A549 (cell line): ENCODE measurements at places on chromosomes 13 and 19.

GRCh38 chr13:111323950-111324651 lies 3.7 kb downstream of the TEX29 start:
- no peak for DNase-seq

- DNase-seq, result no peak
Observed at GRCh38 chr19:45283443-45284033, 32.5 kb downstream of the MARK4 start.

- DNase-seq, result no peak
Observed at GRCh38 chr19:3908266-3909054, 24.4 kb upstream of the NMRK2 start.

GRCh38 chr13:78398743-78399410 lies 204.5 kb downstream of the POU4F1 start:
- no peak for DNase-seq

- peak; percentile 92 for DNase-seq
Observed at GRCh38 chr19:54164369-54165068, 5.0 kb upstream of the LENG1 start.

DNA sequence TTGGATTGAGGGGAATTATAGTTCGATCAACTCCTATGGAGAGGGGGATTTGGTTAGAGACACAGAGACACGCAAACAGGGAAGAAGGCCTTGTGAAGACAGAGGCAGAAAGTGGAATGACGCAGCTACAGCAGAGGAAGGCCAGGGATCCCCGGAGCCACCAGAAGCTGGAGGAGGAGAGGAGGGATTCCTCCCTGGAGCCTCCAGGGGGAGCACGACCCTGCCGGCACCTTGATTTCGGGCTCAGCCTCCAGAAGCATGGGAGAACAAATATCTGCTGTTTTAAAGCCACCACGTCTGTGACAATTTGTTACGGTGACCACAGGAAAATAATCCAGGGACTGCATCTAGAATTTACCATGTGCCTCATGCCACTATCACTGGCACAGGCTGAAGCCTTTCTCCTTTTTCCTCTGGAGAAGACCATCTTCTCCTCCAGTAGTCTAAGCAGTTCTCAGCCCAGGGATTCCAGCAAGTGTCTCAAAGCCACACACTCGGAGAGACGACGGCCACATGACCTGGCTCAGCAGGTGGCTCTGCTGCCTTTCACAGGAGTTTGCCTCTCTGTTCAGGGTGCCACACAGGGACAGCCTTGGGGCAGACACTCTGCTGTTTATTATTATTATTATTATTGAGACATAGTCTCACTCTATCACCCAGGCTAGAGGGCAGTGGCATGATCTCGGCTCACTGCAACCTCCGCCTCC lies 39.9 kb upstream of the CCNE1 start:
- DNase-seq, result peak; percentile 78

- DNase-seq, result no peak
Observed at GRCh38 chr13:104327211-104327610, 1261.0 kb upstream of the SLC10A2 start.

DNA sequence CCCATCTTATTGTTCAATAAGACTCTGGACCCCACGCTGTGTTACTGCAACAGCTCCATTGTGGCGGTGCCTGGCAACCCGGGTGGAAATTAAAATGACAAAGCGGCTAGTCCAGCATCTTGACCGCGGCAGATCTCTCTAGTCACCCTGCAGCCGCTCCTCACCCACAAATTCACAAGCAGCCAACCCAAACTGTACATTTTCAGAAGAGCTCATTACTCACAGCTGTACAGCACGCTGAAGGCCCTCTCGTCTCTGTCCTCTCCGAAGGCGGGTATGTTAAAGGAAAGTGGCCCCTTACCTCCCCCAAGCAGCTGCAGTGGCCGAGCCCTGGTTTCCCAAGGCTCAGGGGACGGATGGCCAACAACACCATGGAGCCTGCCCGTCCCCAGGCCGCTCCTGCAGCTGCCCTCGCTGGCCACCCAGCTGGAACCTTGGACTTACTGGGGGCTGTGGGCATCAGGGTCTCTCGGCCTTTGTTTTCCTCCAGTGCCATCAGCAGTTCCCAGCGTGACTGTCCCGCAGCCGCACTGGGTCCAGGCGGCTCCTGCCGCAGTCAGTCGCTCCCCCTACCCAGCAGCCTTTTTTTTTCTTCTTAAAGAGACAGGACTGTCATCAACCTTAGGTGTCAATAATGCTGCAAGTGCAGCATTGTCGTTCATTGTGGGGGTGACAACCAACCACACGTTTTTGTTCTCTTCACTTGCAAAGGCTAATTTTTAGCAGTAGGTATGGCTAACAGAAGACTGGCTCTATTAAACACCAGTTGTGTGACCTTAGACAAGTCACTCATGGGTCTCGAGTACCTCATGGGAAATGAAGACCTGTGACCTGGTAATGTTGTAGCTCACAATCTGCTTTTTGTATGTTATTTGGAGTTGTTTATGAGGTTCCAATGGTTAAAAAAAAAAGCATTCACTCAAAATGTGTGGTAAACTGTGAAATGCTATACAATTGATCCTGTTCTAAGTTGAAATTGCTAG lies at the start of gene SACS:
TSS of gene SACS (minus strand) at position 532 of the 983 bp plus-strand sequence. CDS start 22,463 bp downstream, outside the sequence.
- peak; percentile 14 for DNase-seq

GRCh38 chr19:41123716-41124294 lies 9.6 kb downstream of the CYP2F1 start:
- no peak for DNase-seq

DNA sequence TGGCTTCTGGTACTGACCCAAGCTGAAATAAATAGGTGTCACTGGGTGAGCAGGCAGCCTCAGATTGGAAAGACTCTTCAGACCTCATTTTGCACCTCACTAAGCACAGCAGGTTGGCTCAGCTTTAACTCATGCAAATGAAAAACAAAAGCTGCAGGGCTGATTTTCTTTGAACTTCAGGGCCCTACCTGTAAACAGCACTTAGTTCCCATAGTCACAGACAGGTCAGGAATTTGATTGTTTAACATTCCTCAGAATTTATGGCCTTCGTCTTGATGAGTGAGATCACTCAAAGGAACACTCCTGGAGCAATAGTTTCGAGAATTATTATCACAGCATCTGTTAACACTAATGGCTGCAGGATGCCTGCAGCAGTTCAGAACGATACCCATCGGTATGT lies 718.5 kb downstream of the EFNB2 start:
- DNase-seq, result no peak

- no peak for DNase-seq
Observed at GRCh38 chr13:44857061-44857460, 132.2 kb downstream of the NUFIP1 start.

DNA sequence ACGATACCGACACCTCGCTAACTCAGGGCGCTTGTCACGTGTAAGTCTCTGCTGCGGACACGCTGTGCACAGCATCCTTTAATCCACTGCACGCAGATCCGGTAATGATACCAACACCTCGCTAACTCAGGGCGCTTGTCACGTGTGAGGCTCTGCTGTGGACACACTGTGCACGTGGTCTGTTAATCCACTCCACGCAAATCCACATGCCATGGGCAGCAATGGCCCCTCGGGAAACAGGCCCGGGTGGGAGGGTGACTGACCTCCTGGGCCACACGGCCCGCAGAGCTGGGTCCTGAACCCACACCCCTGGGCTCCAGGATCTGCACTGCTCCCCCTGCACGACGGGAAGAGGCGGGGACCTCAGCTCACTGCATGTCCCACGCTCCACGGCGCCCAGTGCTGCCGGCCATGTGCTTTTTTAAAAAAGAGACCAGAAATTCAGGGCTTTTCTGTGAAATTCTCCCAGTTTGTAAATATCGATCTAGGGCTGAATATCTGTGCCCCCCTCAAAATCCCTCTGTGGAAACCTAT lies 16.1 kb downstream of the SHC2 start:
- DNase-seq, result no peak

DNA sequence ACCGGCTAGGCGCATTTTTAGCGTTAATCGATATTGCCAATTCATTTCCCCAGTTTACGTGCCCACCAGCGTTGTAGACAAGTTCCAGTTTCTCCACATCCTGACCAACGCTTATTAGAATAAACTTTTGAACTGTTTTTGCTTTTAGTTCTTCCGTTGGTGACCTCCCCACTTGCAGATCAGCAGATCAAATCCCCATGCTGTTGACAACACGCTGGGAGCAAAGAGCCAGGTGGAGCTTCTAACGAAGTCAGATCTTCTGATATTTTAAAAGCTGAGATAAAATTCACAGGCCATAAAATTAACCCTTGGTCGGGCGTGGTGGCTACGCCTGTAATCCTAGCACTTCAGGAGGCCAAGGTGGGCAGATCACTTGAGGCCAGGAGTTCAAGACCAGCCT lies 21.2 kb downstream of the RCN3 start:
- DNase-seq, result no peak

DNA sequence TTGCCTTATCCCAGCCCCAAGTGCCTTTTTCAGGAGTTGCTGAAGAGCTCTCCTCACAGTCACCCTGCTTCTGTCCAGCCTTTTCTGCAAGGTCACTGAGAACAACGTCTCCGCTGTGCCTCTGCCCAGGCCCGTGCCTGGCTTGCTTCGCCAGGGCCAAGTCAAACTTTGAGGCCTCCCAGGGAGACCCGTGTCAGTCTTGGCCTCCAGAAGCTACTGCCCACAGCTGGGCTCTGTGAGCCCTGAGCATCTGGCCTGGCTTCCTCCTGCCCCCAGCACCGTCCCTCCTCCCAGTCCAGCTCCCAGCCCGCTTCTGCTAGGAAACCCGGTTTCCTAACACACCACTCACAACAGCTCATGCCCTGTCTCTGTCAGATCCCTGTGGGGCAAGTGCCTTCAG lies 165.9 kb downstream of the TEX29 start:
- no peak for DNase-seq

DNA sequence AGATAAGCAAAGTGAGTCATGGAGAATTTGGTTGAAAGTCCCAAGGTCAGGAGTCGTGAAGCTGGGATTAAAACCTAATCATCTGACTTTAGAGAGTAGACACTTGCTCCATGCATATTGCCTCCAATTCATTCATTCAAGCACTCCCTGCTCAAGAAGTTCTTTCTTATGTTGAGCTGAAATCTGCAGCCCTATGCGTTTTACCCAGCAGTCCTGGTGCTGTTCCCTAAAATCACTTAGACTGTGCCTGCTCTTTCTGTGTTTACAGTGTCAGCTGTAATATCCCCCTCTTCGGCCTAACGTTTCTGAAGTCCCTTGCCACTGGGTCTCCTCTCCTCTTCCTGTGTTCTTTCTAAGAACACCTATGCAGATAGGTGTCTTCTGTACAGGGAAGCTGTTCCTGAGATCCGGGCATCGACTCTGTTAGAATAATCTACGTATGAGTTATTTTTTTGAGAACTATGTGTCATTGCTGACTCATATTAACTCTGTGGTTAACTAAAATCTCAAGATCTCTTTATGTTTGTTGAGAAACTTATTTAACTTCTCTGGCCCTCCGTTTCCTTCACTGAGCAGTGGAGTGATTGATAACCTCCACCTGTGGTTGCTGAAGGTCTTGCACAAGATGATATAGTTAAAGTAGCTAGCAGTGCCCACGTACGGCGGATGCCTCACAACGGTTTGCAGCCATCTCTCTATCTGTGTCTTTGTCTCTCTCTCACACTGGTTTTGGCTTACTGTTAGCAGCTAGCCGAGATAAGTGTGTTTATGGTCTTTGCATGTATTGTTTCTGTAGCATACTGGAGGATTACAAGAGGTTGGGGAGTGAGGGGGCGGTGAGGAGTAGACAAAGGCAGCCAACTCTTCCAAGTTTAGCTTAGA lies 4.7 kb downstream of the ALOX5AP start:
- peak; percentile 11 for DNase-seq

DNA sequence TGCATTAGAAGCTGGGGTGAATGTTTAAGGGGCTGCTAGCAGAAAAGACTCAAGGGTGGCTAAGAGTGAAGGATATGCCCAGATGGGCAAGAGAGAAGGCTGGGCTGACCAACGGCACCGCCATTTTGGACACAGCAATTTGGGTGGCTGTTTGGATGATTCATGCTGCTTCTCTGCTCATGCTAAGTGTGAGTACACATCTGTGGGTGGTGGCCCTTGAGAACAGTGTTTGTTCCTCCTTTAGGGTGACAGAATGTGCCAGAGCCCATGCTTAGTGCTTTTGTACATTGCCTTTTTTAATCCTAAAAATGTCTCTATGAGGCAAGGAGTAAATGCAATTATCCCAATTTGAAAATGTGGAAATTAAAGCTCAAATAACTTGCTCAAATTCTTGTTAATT lies 9.8 kb downstream of the CBY2 start:
- no peak for DNase-seq

DNA sequence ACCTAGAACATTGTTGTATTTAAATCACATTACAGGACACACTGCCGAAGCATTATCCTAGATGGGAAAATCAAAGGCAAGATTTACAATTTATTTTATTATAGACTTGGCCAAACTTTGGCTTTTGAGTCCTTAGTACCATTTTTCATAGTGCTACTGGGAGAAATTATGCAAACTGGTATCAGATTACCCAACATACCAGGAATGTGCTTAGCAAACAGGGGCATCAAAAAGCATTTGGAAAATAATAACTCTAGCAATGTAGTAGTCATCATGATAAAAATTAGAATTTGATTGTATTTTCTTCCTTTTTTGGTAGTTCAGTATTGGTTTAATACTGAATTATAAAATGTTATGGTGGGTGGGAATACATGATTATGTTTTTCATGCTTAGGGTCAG lies 34.0 kb downstream of the GPC6 start:
- DNase-seq, result no peak

DNA sequence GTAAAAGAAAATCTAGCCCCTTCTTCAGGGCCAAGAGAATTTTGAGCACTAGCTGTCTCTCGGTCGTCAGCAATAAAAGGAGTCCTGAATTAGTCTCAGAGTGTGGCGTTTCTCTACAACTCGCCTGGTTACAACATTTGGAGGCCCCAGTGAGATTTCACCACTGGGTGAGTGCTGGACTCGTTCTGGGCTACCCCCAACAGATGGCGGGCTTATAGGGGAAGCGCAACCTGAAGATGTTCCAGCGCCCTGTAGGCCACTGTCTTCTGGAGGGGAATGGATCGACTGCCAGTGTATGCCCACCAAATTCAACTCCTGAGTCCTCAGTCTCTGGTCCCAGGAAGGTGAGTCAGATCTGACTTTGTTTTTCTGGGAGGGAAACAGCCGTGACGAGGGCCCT lies 11.7 kb upstream of the ZNF181 start:
- no peak for DNase-seq

GRCh38 chr13:79775830-79776229 lies 294.9 kb downstream of the NDFIP2 start:
- peak; percentile 63 for DNase-seq

- DNase-seq, result no peak
Observed at GRCh38 chr19:16067205-16067938, 8.9 kb upstream of the TPM4 start.

GRCh38 chr19:11115042-11115441 lies 25.8 kb downstream of the LDLR start:
- DNase-seq, result no peak

GRCh38 chr13:77789376-77789775 lies 91.9 kb downstream of the SLAIN1 start:
- no peak for DNase-seq

- DNase-seq, result peak; percentile 7
Observed at GRCh38 chr19:34502582-34503411, 21.2 kb downstream of the WTIP start.
